Stromal cell of bone marrow (primary cell): ENCODE measurements at places on chromosomes 5 and 9.

DNA sequence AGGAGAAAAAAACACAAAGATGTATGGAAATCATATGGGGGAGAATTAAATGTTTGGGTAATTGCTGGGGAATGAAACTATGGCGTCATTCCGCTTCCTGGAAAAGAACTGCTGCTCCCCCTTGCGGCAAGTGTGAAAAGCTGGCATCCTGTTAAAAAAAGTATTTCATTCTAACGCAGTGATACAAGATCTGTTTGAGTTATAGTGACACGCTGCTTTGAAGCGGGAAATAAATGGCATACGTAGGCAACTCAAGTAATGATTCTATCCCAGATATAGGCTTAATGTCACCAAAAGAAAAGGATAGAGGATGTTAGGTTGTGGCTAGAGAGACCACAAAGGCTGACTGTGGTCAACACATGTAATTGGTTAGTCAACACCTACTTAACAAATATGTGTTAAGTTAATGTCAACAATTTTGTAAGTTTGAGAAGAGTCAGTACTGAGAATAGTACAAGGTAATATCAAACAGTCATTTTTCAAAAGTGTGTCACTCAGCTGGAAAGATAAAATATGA is 70.2 kb upstream of the ALDH1A1 start:
- peak; percentile 53 for DNase-seq

GRCh38 chr5:175805256-175806011 is 65.9 kb upstream of the CPLX2 start:
- DNase-seq: no peak

DNA sequence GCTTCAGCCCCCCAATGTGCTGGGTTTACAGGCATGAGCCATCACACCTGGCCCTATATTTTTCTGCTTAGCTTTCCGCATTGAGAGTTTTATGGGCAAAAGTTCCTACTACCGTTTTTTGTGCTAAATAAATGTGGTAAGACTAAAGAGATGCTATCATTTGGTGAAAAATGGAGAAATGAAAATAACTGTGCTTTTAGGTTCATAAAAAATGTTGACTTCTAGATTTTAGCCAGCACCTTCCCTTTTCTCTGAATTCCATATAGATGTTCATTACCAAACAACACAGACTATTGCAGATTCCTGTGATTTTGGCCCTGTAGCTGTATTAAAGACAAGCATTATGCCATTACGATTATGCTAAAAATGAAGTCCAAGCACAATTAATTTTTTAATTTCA is 72.0 kb upstream of the CTSL start:
- DNase-seq: no peak

- no peak for DNase-seq
These were observed 144.4 kb downstream of the GLIS3 start for GRCh38 chr9:4155221-4156026.

- no peak for DNase-seq
These were observed 320.2 kb downstream of the FAM170A start for GRCh38 chr5:119949426-119949999.
